Left lung (tissue), 14 donors: ENCODE measurements at places on chromosomes 5 and 9. TPM values are rescaled to one million over a fixed set of nuclear protein-coding genes. Genes with fewer than 3 reads are reported as not detected.

SPATA31D4 gene
- not detected for polyA plus RNA-seq

TNFSF8 gene
- 4.1 TPM for polyA plus RNA-seq

MEIKIN gene
- not detected for polyA plus RNA-seq

ACTBL2 gene
- not detected for polyA plus RNA-seq

ZNF484 gene
- 11.0 TPM for polyA plus RNA-seq

SH3RF2 gene
- 0.51 TPM for polyA plus RNA-seq

GNAQ gene
- 62.3 TPM for polyA plus RNA-seq

PALM2AKAP2 gene
- 29.1 TPM for polyA plus RNA-seq

ARID3C gene
- not detected for polyA plus RNA-seq

PCDHGB1 gene
- 1.6 TPM for polyA plus RNA-seq

MEF2C gene
- polyA plus RNA-seq = 82.6 TPM

VCAN gene
- polyA plus RNA-seq = 580 TPM

PCDHB9 gene
- 4.1 TPM for polyA plus RNA-seq

OR1L6 gene
- polyA plus RNA-seq = not detected

FOXD4L6 gene
- not detected for polyA plus RNA-seq

IL5 gene
- 0.40 TPM for polyA plus RNA-seq

FRRS1L gene
- polyA plus RNA-seq = 3.0 TPM

ABL1 gene
- 76.2 TPM for polyA plus RNA-seq

HRCT1 gene
- 0.29 TPM for polyA plus RNA-seq

PRELID2 gene
- polyA plus RNA-seq = 12.3 TPM

CD274 gene
- polyA plus RNA-seq = 1.3 TPM

NUDT12 gene
- polyA plus RNA-seq = 20.9 TPM

OLFM1 gene
- 8.9 TPM for polyA plus RNA-seq

DBH gene
- 2.2 TPM for polyA plus RNA-seq

LCN9 gene
- not detected for polyA plus RNA-seq

ISOC1 gene
- 36.4 TPM for polyA plus RNA-seq

GTF2H2 gene
- polyA plus RNA-seq = 58.8 TPM

DOLPP1 gene
- 18.2 TPM for polyA plus RNA-seq

AGXT2 gene
- 0.20 TPM for polyA plus RNA-seq

ACOT12 gene
- polyA plus RNA-seq = 0.15 TPM

ABO gene
- polyA plus RNA-seq = 4.4 TPM

CHSY3 gene
- polyA plus RNA-seq = 6.2 TPM

PANK3 gene
- polyA plus RNA-seq = 52.5 TPM

CDHR2 gene
- polyA plus RNA-seq = 0.32 TPM

CAMK4 gene
- polyA plus RNA-seq = 16.7 TPM

DOCK2 gene
- 5.4 TPM for polyA plus RNA-seq

MRPS30 gene
- polyA plus RNA-seq = 59.8 TPM

TRIM52 gene
- 36.9 TPM for polyA plus RNA-seq

CFAP90 gene
- 10.5 TPM for polyA plus RNA-seq

IGIP gene
- 6.6 TPM for polyA plus RNA-seq

ADCY2 gene
- 10.9 TPM for polyA plus RNA-seq

PNPLA7 gene
- 5.2 TPM for polyA plus RNA-seq

PRR7 gene
- polyA plus RNA-seq = 1.2 TPM

CLINT1 gene
- 105 TPM for polyA plus RNA-seq

PCSK1 gene
- 0.52 TPM for polyA plus RNA-seq

WNK2 gene
- polyA plus RNA-seq = 9.0 TPM

IL33 gene
- 104 TPM for polyA plus RNA-seq

STOML2 gene
- 95.5 TPM for polyA plus RNA-seq

ROPN1L gene
- polyA plus RNA-seq = 2.0 TPM

FOXD4 gene
- 0.13 TPM for polyA plus RNA-seq

MZB1 gene
- 0.53 TPM for polyA plus RNA-seq

CD72 gene
- polyA plus RNA-seq = 3.2 TPM

OTP gene
- not detected for polyA plus RNA-seq

HINT1 gene
- 279 TPM for polyA plus RNA-seq

FAM221B gene
- polyA plus RNA-seq = 0.43 TPM

DMRT3 gene
- polyA plus RNA-seq = not detected

ANGPTL2 gene
- 30.9 TPM for polyA plus RNA-seq
